Ammon's horn (tissue), 1 donor: ENCODE measurements at places on chromosomes 1 and 21.
A peak's percentile ranks its signal among the peaks of the same experiment; 100 is the strongest.

DNA sequence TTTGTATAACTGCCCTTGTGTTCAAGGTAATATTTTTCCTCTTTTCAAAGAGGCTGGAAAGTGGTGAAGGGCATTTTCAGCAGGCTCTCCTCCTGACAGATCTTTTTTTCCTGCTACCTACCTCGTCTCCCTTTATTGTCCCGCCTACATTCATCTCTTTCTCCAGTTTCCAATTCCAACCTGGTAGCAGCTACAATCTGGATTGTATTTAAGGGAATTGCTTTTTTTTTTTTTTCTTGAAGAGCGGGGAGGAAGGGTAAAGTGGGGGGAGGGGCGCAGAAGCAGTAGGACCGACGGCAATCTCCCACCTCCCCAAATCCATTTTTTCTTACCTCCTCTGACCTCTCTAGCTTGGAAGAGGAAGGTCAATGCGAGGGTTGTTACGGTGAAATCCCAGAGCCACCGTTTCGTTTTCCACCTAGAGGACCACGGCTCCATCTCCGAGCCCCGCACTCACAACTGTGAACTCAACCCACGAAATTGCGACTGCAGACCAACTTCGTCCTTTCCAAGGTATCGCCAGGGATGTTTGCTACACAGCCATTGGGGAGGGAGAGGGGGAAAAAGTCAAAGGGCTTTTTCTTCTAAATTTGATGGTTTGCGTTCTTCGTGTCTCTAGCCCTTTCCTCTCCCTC lies 464 bp downstream of the COL11A1 start:
- DNase-seq = peak; percentile 7

DNA sequence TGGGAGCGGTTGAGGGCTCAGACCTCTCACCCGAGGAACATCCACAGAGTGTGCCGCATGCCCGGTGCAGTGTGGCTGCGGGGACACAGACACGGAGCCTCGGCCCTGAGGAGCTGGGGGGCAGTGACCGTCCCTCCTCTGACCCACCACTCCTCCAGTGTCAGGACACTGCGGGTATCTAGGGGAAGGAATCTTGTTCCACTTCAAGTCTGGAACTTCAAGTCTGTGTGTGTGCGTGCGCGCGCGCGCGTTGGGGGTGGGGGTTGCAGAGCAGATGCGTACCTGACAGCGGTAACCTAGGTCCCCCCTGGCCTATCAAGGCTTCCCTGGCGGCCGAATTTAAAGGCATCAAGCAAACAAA lies 17.3 kb downstream of the PCSK9 start:
- DNase-seq = no peak

GRCh38 chr1:153261281-153262069 lies 2.0 kb downstream of the LORICRIN start:
- DNase-seq = no peak

GRCh38 chr1:60731321-60731720 lies 351.0 kb upstream of the NFIA start:
- no peak for DNase-seq

GRCh38 chr1:50271968-50272578 lies 151.2 kb downstream of the DMRTA2 start:
- peak; percentile 54 for DNase-seq

DNA sequence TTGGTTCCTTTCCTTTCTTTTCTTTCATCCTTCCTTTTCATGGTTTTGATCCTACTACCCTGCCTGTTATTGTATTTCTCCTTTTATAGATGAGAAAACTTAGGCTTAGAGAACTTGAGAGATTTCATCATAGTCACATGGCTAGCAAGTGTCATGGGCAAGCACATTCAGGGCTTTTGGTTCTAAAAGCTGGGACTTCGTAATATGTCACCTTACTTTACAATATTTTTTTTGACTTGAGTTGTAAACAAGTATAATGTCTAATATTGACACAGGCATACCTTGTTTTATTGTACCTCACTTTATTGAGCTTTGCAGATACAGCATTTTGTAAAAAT lies 70.7 kb downstream of the MTR start:
- DNase-seq = no peak

DNA sequence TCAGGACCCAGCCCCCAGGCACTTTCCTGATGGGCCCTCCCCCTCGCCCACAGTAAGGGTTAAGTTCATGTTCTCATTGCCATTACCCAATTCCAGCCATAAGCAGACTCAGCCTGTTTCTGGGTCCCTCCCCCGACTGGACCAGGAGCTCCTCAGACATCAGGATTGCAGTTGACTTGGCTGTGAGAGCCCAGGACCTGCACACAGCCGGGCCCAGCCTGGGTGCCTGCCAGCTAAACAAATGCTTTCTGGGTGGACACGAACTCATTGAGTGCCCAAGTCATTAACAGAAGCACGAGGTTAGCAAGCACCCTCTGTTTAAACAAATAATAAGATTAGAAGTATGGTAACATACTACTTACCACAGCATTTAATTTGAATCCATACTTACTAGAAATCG lies 147.9 kb upstream of the POU3F1 start:
- no peak for DNase-seq
